NCI-H526 (cell line): ENCODE measurements at places on chromosomes 16 and 17.

GRCh38 chr17:81510785-81511553, 1.6 kb downstream of the ACTG1 start:
- DNase-seq: no peak

GRCh38 chr17:51154176-51154575, 817 bp downstream of the NME1 start:
- peak; percentile 35 for DNase-seq

DNA sequence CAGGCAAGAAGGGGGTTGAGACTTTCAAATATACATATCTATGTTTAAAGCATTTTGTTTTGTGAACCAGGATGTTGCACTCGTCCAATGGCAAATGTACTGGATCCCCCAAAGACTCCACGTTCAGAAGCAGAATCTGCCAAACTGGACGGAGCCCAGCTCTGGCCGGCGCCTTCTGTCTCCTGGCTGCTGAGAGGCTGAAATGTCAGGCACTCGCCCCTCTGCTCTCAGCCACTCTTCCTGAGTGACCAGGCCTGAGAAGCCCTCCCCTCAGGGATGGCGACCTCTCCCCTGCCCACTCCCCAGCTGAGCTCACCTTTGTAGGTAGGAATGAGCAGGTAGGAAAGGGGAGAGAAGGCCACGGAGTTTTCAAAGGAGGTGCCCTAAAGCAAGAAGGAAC, 187.5 kb upstream of the FOXF1 start:
- DNase-seq: no peak

GRCh38 chr17:80456465-80457235, 19.8 kb downstream of the NPTX1 start:
- no peak for DNase-seq
